ENCODE measurements at places on chromosomes 3 and 15.
A peak's percentile ranks its signal among the peaks of the same experiment; 100 is the strongest.

- no peak for DNase-seq
Measured at GRCh38 chr3:83670416-83670815, 1288.4 kb upstream of the CADM2 start.

DNA sequence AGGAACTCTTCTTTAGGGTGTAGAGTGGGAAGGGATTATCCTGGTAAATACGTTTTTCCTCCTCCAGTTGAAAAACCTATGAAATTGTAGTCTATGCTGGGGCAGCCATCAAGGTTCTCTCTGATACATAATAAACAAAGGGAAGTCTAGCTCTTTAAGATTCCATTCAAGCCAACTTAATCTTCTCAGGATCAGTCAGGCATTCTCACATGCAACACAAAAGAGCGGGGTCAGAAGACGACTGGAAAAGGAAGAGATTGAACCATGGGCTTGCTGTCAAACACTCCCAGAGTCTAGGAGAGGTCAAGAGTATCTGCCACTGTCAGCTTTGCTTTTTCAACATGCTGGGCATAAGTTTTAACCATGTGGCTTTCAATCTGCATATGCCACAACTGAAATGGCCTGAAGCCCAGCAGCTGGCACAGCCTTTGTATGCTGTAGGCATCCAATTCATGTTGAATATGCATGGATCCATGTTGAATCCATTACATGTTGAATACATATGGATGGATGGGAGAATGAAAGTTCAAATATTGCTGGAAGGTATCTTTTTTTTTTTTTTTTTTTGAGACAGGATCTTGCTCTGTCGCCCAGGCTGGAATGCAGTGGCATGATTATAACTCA lies 8.5 kb downstream of the TRAT1 start:
- no peak for DNase-seq

GRCh38 chr3:29466442-29466841 lies 185.6 kb downstream of the RBMS3 start:
- no peak for DNase-seq

DNA sequence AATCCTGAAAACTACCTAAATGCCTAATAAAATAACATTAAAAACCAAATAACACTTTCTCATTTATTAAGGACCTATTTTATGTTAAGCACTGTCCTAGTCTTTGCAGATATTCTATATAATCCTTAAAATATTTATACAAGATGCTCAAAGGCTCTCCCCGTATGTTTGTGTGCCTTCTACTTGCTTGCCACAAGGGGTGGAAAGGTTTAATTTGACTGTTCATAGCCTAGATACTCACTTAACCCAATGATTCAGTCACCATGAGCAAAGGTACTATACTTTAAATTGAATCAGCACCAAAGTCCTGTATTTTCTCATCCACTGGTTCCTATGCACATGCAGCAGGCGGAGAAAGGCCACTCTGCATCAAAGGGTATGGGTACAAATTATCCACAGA lies 32.0 kb downstream of the LSAMP start:
- no peak for DNase-seq

DNA sequence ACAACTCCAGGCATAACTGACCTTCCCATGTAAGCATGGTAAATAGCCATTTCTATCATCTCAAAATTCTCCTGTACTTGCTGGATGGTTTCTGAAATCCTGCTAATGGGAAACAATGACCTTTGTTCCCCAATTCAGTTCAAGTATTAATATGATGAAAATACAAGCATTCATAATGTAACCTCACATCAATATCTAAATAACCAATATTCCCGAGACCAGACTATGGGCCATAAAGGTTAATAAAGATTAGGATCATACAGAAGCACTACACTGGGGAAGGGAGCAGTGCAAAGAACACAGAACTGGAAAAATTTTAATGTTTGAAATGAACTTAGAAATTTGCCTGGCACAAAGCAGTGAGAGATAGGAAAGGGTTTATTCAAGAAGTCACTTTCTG lies 151.3 kb upstream of the SETMAR start:
- DNase-seq, result no peak

DNA sequence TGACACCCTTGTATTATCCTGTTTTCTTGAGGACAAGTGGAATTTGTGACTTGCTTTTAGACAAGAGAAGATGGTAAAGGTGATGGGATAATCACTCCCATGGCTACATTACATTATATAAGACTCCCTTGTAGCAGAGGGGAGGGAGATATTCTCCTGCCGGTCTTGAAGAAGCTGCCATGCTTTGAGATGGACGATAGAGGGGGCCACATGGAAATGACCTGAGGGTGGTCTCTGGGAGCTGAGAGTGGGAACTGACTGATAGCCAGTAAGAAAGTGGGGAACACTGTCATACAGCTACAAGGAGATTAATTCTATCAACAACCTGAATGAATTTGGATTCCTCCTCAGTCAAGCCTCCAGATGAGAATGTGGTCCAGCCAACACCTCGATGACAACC lies 540.1 kb downstream of the NTRK3 start:
- DNase-seq, result no peak

DNA sequence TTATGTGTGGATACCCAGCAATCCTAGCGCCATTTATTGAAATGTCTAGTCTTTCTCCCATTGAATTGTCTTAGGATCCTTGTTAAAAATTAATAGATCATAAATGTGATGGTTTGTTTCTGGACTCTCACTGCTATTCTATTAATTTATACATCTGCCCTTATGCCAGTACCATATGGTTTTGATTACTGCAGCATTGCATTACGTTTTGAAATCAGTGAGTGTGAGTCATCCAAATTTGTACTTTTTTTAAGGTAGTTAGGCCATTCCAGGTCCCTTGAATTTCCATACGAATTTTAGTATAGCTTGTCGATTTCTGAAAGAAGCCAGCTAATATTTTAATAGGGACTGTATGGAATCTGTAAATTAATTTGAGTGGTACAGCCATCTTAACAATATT lies 648.6 kb upstream of the ZNF385D start:
- DNase-seq, result no peak

DNA sequence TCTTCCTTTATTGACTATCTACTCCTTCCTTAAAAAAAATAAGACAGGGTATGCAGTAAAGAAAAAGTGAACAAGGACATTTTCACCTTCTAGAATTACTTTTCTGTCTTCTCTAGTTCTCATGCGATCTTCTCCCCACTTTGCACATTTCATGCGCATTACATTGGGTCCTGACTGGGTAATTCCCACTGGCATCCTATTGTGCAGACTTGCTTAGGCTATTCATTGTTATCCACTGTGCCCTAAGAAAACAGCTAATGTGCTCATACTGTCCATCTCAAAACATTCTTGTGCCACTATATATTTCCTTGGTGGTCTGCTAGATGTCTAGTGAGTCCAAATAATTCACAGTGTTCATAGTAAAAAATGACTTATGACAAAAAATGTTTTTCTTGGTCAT lies 447.4 kb upstream of the ROBO1 start:
- DNase-seq, result no peak

- no peak for DNase-seq
Measured at GRCh38 chr3:152360966-152361365, 92.2 kb downstream of the MBNL1 start.

DNA sequence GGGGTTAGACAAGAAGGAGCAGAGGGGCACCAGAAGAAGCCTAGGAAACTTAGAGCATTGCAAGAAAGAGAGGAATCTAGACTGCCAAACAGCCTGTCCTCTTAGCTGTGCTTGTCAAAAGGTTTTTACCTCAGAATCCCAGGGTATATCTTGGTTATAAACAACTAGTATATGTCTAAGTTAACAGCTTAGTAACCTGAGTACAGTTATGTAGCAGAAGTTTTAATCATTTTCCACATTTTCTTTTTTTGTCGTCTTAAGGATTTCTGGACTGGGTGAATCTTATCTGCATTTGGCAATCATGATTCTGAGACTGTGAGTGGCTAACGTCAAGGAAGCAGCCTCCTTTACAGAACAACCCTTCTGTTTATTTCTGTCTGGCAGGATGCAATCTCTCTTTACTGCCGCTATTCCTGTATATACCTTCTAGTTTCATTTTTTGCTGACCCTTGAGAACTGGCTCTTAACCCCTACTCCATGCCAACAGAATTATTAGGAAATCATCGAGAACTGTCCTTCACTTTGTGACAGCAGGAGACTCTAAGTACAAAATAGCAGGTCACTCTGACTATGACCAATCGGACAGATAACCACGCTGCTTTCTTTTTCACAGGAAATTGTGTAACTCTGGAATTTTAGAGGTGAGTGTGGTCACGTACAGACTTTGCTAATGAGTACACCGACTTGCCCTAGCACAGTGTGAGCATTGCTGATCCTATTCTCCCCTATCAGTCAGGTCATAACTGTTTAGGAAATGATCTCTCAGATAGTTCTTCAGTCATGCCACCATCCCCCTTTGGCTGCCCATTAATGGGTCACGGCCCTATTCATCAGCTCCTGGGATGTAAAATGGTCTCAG lies 3.3 kb upstream of the CP start:
- DNase-seq, result peak; percentile 32

DNA sequence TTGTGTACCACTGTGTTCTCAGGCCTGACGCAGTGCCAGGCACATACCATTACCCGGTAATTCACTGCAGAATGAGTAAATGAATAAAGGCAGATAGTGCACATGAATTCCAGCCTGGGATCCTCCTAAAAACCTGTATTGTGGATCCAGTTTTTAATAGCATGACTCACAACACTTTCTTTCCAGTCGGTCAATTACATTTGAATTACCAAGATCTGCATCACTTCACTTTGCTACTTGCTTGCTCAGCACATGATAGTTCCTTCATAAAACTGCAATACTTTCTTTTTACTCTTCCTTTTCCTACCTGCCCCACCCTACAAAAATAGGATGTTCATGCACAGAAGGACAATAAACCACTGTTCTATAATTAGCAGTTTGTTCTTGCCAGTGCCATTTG lies 553.8 kb downstream of the MAGI1 start:
- no peak for DNase-seq

GRCh38 chr3:42176242-42177034 lies 85.3 kb downstream of the TRAK1 start:
- no peak for DNase-seq

GRCh38 chr3:127457094-127457475 lies 133.4 kb downstream of the TPRA1 start:
- DNase-seq, result no peak

GRCh38 chr15:90114451-90114901 lies 12.2 kb upstream of the IDH2 start:
- DNase-seq, result no peak

GRCh38 chr15:87454860-87455259 lies 801.7 kb downstream of the NTRK3 start:
- no peak for DNase-seq

- DNase-seq, result no peak
Measured at GRCh38 chr3:69087030-69087791, 2.5 kb downstream of the ARL6IP5 start.

DNA sequence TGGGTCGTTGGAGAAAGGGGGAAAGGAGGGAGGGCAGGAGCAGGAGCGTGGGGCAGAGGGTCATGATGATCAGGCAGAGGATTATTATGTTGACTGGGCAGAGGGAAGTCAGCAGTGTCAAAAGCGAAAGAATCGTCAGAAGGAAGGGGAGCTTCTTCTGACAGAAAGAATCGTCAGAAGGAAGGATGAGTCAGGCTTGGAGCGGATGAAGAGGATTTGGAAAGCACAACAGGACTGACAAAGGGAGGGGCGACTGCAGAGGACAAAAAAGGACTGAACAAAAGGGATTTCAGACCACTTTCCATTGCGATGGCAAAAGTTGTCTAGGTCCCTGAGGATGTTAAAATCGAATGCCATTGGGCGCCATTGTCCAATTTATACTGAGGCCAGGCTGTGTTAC lies 1053.5 kb downstream of the SI start:
- no peak for DNase-seq

DNA sequence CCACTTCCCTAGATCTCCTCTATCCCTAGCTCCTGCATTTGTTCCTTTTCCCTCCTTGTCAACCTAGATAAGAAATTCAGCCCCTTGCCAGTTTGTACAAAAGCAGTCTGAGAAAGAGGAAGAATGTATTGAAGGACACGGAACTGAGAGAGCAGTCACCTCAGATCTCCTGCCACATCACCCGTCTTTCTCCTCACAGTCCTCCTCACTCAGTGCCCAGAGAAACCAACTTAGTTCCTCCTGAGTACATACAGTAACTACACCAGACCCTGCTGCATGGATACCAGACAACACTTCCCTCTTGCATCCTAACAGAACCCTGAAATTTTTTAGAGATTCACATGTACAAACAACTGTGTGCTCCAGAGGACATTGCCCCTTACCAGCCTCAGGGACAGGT lies 563.6 kb upstream of the ADAMTS9 start:
- DNase-seq, result no peak

GRCh38 chr3:16885593-16886302 lies 993 bp downstream of the PLCL2 start:
- no peak for DNase-seq

DNA sequence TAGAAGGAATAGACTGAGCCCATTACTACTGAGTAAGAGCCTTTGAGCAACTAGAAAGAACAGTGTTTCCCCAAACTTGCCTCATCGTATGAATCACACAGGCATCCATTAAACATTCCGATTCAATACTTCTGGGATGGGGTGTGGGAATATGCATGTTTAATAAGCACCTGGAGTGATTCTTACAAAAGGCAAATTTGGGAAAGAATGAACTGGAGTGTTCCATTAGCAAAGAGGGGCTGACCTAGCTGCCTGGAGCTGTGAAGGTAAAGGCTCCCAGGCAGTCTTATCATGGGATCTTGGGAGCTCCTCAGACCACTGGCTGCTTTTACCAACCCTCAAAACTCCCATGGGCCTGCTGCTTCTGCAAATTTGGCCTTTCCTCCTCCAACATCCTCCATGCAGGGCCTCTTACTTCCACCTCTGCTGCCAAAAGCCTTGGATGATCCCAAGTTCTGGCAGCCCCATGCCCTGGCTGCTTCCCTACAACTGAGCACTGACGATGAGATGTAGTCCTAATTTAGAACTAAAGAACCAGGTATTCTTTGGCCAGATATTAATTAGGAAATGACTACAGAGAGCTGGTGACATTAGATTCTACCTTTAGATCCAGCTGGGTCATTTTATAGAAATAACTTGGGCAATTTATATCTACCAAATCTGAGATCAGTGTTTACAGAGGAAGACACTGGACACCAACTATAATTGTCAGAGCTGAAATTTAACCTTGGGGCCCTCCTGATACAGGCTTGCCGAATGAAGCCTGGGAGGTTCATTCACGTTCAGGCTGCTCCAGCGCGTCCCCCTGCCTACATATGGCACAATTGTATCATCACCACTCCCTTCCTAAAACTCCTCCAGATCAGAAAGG lies 11.2 kb upstream of the HOMER2 start:
- DNase-seq, result no peak

- DNase-seq, result no peak
Measured at GRCh38 chr15:31332020-31332680, 5.5 kb downstream of the KLF13 start.

DNA sequence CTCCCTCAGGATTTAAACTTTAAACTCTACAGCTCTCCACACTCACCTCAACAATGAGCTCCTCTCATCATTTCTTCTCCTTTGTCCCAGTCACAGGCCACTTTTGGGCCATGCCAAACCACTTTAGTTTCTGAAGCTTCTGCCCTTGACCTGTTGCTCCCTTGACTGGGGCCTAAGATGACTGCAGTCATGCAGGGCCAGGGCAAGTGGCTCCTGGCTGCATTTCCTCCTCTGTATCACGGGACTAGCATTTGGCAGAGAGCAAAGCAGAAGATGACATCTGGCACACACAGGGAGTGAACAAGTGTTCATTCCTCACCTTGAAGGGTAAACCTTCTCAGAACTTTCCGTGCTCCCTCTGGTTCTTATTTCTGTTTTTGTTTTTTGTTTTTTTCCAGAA lies 136.9 kb downstream of the PDE8A start:
- no peak for DNase-seq
